ENCODE measurements at places on chromosomes 3 and 15.

DNA sequence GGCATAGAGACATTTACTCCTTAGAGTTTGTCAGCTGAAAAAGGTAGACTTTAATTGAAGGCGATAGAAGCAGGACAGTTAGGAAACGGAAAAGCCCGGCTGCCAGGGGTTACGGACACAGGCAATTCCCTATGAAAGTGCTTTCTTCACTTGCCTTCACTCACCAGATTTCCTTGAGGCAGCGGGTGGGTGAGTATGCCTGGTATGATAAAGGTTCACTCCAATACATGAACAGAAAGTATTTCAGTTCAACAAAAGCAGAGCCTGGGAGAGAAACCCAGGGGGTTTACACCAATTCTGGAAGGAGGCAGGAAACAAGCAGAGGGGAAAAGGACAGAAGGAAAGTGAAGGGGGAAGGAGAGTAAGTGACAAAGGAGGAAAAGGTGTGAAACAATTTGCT, 53.9 kb downstream of the QTRT2 start:
- no peak for DNase-seq

- DNase-seq: no peak
These were observed 40.4 kb downstream of the LPP start for GRCh38 chr3:188194332-188194731.

DNA sequence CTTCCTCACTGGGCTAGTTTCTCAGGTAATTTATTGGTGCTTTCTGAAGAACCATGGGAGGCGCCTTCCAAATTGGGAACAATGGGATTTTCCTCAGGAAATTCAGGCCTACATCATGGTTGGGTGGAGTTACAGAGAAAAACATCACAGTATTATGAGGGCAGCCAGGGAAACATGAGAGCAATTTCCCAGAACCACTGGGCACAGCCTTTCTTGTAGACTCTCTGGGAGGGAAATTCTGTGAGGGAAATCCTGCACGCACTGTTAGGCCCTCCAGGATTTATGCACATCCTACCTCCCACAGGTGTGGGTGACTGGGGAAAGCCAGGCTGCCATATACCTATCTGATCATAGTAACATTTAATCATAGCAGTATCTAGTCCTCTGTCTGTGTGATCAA, 13.2 kb downstream of the POPDC2 start:
- no peak for DNase-seq

DNA sequence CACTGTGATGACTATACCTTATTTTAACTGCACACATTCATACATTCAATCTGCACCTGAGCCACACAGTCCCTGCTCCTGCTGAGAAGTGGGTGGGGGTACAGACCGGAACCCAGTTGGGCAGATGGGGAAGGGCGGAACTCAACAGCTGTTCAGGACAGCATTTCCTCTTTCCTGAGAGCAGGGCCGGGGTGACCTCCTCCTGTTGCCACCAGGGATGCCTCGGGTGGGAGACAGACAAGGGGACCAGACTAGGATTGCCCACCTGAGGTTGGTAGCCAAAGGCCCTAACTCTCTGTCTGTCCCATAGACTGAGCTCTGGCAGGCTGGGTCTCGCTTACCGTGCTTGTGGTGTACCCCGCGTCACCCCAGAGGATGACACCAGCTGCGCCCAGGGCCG, 3.9 kb downstream of the HYAL2 start:
- DNase-seq: no peak

- no peak for DNase-seq
These were observed 57.4 kb downstream of the TIPARP start for GRCh38 chr3:156731813-156732212.

DNA sequence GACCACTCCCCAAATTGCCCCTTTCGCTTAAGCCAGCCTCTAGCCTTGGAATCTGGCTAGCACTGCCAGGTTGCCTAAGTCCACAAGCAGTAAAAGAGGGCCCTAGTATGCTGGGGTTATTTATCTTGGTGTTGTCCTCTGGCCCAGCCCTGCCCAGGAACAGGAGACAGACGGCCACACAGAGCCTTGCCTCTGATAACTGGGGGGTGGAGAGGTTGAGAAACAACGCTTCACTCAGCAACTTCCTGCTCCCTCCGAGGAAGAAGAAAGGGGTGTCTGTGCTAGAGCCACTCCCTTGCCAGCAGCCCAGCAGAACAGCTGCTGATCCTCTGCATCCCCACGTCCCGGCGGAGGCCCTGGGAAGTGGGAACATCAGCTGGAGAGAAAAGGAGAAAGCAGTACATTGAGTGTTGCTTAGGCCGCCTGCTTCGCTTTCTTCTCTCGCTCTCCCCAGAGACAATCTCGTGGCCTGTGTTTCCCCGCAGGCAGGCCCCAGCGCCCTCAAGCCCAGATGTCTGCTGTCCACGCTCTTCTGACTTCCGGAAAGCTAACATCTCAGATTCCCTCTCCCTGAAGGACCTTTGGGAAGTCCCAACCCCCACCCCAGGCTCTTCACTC, 22.6 kb upstream of the C3orf70 start:
- peak; percentile 76 for DNase-seq

DNA sequence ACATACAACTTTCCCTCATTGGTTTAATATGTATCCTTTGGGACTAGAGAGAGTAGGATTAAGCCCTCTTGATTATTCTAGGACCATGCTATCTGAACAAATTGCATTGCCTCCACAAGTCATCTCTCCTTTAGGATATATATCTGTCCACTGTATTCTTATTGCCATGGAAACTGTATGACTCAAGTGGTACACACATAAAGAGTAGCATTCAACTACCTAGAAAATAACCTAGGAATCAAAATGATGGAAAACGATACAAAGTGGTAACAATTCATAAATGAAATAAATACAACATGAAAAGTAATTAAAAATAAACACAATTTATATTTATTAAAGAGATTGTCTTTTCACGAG, 212.1 kb upstream of the P2RY1 start:
- no peak for DNase-seq

GRCh38 chr3:155553780-155554179, 191.1 kb downstream of the PLCH1 start:
- DNase-seq: no peak

GRCh38 chr15:51265037-51265555, 73.3 kb downstream of the CYP19A1 start:
- no peak for DNase-seq

DNA sequence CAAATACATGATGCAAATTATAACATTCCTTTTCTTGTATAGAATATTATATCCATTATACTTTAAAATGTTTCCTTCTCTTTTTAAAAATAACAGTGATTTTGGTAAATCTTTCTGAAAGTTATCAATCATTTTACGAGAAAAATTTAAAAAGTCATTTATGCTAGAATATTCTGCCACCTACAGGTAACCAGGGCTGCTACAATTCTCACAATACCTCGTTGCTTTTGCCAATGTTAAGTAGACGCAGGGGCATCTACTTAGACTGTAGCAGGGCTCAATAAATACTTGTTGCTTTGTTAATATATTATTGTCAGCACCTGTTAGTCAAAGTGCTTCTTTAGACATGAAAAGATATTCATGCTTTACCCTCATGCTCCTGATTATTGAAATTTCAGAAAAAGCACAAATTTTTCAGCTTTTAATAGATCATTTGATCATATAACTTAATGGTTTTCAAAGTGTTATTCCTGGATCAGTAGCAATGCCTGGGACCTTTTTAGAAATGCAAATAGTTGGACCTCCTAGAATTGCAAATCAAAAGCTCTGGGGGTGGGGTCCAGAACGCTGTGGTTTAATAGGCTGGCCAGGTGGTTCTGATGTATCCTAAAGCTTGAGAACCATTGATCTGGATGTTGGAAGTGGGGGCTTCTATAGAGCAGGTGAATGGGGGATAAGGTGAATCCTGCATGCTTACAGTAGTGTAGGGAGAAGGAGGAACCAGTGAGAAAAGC, 223.6 kb upstream of the PDZRN3 start:
- no peak for DNase-seq

- no peak for DNase-seq
These were observed 238.9 kb downstream of the CADPS start for GRCh38 chr3:62636235-62636826.

DNA sequence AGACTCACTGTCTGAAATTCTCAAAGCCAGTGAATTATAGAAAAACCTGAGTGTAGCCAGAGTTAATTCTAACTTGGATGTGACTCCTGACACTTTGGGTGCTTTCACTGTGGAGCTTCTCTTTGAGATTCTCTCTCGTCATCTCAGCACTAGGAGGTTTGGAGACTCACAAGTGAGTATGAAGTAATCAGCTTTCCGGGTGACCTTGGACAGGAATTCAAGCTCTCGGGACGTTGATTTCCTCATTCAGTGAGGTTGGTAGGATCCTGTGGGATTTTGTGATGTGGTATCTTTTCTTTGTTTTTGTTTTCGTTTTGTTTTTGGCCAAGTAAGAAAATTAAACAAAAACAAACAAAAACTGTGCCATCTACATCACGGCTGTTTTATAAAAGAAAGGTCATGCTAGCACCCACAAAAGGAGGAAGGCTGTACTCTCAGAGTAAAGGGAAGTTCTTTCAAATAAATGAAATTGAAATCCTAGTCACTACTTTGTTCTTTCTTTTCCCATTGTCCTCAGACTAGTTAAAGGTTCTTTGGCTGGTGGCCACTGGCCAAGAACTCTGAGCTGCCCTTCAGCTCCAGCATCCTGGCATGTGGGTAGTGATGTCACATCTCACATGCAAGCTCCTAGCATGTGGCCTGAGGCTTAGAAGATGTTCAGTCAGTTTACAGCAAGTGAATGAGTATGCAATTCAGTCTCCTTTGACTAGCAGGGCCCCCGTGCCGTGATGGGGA, 263.3 kb upstream of the TPM1 start:
- no peak for DNase-seq

- no peak for DNase-seq
These were observed 16.2 kb upstream of the PSTPIP1 start for GRCh38 chr15:76978522-76979330.

- DNase-seq: no peak
These were observed 140.4 kb downstream of the ABI3BP start for GRCh38 chr3:100852840-100853239.

GRCh38 chr15:32668942-32669341, 27.4 kb downstream of the SCG5 start:
- no peak for DNase-seq

GRCh38 chr3:39707314-39707909, 102.0 kb upstream of the MYRIP start:
- no peak for DNase-seq

GRCh38 chr3:39592311-39593050, 125.0 kb downstream of the MOBP start:
- DNase-seq: no peak

DNA sequence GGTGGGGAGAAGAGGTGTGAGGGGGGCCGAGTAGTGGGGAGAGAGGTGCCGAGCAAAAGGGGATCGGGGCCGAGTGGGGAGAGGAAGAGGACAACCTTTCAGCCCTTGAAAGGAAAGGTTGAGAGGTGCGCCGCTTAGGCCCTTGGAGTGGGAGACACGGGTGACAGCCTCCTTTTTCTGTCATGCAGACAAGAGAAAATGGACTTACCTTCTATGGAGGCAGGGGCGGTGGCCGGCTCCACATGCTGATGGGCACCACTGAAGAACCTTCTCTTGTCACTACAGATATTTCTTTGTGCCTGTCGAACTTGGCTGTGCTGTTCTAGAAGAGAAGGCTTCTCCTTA, 421 bp downstream of the KLHL18 start:
- DNase-seq: no peak

DNA sequence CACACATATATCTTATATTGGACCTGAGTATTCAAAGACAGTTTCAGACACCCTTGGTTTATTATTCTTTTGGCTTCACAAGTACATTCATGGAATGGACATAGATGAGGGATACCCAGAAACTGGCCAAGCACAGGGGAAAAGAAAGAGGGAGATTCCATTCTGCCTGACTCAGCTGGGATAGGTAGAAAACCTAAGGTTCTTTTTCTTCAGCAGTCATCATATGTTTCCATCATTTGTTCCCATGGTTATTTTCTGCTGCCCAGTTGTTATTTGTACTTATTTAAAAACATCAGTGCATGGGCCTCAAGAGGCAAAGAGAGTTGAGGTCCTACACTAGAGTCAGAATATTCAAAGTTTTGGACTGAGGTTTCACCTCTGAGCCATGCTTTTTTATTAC, 91.8 kb downstream of the FILIP1L start:
- no peak for DNase-seq

- DNase-seq: no peak
These were observed 27.2 kb upstream of the SLC6A6 start for GRCh38 chr3:14375192-14375591.

DNA sequence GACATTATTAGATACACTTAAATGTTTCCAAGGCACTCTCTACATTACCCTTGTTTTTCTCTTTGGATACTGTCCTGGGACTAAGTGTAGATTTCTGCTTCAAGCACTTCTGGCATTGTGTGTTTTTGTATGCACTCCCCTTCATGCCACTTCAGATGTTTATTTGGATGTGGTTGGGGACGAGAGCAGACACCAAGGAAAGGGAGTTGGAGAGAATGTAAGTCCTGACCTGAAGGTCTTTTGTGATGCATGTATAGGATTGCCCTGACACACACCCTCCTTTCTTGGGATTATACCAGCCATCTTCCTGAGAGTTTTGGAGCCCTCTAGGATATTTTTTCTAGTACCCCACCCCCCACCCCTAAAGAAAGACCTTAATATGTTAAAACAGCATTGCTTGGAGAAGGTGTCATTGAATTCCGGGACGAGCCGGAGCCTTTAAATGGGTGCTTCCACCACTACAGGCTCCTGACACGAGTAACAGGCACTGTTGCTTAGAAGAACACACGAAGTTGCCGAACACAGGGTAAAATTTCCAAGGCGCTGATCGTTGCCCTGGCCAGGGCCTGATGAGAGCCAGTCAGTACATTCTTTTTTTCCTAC, 22.7 kb downstream of the PSMD6 start:
- DNase-seq: no peak

- no peak for DNase-seq
These were observed 34.0 kb upstream of the HRH1 start for GRCh38 chr3:11120091-11120805.

DNA sequence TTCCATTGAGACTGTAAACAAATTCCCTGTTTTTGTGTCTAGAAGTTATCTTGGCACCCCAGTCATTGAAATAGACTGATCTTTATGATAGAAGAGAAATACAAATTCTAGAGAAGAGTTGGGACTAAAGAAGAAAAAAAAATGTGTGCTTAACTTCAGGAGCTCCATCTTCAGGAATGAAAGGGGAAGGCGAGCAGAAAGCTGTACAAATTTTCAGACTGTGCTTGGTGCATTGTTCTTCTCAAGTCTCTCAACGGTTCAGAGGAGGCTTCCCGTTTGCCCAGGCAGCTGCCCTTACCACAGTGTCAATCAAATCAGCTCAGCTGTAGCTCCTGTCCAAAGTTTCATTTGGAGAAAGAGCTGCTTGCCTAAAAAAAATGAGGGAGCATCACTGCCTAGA, 41.7 kb downstream of the OXSM start:
- DNase-seq: no peak

DNA sequence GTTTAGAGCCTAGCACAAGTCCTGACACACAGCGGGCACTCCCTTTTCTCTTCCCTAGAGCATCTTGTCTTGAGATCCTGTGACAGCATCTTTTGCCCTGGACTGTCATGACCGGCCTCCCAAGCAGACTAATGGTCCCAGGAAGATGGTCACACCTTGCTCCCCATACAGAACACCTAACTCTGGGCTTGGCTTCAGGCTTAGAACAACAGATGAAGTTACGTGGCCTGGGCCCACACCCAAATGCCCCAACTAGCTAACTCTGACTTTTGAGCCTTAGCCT, 781 bp upstream of the IP6K1 start:
- no peak for DNase-seq

Data from amygdala (tissue), 56 donors.